ENCODE measurements at places on chromosomes 2 and 18.

DNA sequence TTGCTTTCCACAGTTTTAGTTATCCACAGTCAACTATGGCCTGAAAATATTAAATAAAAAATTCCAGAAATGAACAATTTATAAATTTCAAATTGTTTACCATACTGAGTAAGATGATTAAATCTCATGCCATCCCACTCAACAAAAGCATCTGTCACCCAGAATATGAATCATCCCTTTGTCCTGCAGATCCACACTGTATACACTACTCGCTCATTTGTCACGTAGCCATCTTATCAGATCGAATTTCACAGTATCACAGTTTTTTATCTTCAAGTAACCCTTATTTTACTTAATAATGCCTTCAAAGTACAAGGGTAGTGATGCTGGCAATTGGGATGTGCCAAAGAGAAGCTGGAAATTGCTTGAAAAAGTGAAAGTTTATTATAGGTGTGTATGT is 291.8 kb upstream of the LRATD1 start:
- DNase-seq: no peak

DNA sequence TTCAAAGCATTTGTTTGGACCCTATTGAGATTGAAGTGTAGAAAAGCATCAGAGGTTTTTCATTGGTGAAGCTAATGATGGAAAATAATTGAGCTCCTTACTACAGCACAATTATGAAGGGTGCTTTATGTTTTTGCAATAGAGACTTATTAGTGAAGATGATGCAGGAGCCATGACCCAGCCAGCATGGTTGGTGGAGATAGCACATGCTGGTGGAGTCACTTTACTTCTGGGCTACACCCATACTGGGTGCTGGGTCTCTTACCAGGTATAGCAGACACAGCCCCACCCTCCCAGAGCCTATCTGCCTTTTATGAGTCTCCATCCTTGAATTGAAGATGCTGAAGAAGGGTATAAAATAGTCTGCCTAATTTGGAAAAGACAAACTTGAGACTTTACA is 3.6 kb downstream of the ACP1 start:
- DNase-seq: no peak

- DNase-seq: no peak
These were observed 277.9 kb downstream of the MBD2 start for GRCh38 chr18:53946594-53946993.

DNA sequence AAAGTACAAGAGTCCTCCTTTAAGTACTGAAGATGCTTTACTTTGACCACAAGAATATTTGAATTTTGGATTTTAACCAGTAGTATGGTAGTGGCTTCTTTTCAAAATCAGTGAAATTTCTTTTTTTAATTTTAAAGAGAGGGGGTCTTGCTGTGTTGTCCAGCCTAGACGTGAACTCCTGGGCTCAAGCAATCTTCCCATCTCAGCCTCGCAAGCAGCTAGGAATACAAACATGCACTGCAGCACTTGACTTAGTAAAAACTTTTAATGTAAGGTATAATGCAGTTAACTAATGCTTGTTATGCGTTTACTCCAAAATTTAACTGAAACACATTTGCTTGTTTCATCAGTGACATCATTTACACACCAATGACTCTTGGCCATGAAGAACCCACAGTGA is 49.6 kb downstream of the EML4 start:
- DNase-seq: no peak

DNA sequence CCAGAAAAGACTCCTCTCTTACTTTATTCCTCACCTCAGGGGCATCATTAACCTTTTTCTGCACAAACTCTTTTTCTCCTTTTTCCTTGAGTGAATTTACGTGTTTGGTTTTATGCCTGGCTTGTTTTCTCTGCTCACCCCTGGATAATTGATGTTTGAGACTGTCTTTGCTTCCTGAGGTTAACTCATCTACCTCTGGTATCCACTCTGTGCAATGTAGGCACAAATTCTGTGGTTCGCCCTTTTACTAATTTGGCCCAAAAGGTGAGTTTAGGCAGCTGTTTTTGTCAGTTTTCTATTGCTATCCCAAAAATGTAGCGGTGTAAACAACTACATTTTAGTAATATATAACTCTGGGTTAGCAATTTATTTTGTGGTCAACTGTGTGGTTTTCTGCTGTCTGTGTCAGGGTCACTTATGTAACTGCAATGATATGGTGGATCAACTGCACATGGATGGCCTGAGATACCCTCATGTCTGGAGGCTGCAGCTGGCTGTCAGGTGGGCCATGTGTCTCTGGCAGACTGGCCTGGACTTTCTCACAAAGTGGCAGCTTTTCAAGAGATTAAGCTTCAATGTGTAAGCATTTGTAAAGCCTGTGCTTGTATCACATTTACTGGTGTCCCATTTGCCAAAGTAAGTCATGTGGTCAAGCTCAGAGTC is 329.7 kb downstream of the FSIP2 start:
- no peak for DNase-seq

- no peak for DNase-seq
These were observed 352.9 kb downstream of the TXNL1 start for GRCh38 chr18:56285387-56286065.

- no peak for DNase-seq
These were observed 2.9 kb upstream of the EML6 start for GRCh38 chr2:54720563-54720962.

- DNase-seq: peak; percentile 66
These were observed 25.7 kb downstream of the NPPC start for GRCh38 chr2:231900486-231900942.

DNA sequence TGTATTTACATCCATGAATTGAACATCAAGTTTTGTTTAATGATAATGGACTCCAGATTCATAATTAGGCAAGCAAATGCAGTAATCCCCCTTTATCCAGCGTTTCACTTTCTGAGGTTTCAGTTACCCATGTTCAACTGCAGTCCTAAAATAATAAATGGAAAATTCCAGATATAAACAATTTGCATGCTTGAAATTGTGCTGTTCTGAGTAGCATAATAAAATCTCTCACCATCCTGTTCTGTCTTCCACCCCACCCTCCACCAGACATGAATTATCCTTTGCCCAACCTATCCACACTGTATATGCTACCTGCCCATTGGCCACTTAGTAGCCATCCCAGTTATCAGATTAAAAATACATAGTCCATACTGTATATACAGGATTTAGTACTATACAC is 224.5 kb upstream of the CHAC2 start:
- DNase-seq: no peak

GRCh38 chr2:228334180-228334579 is 152.7 kb upstream of the SPHKAP start:
- no peak for DNase-seq

DNA sequence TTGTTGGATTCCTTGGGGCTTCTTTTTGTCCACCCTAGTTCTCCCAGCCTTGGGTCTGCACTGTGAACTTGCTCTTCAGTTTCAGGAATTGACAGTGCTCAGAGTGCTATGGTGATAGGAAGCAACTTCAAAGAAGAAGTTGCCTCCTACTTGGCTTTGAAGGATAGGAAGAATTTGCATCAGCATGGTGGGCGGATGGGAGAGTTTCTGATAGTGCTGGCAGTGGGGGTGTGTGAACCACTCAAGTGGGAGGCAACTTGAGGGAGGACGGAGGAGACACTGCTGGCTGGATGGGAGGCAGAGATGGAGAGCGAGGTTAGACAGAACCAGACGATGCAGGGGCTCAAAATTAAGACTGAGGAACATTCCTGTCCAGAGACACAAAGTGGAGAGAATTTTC is 164.4 kb upstream of the SKOR2 start:
- DNase-seq: no peak

DNA sequence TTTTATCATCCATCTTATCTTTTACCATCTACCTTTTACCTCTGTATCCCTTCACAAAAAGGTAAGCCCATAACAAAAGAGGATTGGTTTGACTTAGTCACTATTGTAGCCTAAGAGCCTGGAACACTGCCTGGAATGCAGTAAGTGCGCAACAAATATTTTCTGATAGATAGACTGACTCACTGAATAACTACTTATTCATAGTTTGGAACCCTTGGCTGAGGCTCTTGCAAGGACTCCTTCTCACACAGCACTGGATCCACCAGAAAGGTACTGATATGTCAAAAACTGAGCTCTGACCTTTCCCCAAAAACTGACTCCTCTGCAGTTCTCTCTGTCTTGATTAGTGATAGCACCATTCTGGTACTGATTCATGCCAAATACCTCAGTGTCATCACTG is 426.7 kb downstream of the SETBP1 start:
- no peak for DNase-seq

GRCh38 chr18:78447211-78447610 is 532.4 kb upstream of the SALL3 start:
- no peak for DNase-seq

GRCh38 chr2:222827417-222827816 is 33.4 kb upstream of the ACSL3 start:
- no peak for DNase-seq

GRCh38 chr2:24451805-24452501 is 39.1 kb upstream of the NCOA1 start:
- DNase-seq: no peak

Data from stimulated activated CD8-positive, alpha-beta memory T cell treated with anti-CD3 and anti-CD28 coated beads, Interleukin-2, amount 100 ng/mL, for 48 hours (primary cell).